ENCODE measurements at places on chromosomes 4 and X.

DNA sequence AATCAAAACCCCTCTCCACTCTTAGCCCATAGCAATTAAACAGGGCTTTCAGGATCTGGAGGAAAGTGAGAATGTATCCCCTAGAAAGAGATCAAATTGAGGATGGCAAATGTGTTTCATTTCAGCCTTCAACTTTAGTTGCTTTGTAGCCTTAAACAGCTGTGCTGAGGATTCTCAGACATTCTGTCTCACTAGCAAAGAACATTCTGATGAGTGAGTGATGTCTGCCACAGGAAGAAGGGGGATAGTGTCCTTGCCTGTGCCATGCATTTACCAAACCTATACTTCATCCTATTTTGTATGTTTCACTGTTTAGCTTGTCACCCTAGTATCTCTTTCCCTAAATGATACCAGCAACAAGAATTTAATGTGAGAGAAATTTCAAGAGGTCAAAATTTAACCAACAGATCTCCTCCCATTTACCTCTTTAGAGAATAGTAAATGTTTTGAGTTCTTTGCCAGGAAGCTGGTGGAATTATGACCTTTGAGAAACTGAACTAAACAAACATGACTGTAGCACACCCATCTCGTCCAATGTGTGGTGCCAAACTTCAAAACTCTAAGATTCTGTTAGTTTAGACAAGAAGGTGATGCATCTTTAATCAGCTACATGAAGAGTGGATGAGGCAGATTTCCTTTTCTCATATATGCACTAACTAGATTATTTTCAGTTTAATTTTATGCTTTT lies 165.6 kb downstream of the PALLD start:
- no peak for DNase-seq

DNA sequence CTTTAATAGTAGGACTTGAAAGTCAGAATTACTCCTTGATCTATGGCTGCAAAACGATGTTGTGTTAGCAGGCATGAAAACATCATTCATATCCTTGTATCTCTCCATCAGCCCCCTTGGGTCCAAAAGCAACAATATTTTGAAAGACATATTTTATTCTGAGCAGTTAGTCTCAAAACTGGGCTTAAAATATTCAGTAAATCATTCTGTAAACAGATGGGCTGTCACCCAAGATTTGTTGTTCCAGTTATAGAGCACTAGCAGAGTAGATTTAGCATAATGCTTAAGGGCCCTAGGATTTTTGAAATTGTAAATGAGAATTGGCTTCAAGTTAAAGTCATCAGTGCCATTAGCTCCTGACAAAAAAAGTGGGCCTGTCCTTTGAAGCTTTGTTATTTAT lies 1565.6 kb downstream of the STIM2 start:
- no peak for DNase-seq

GRCh38 chr4:80107374-80107773 lies 34.3 kb upstream of the ANTXR2 start:
- DNase-seq: no peak

- no peak for DNase-seq
These were observed 63.8 kb downstream of the FAM47B start for GRCh38 chrX:35006361-35006760.

- no peak for DNase-seq
These were observed 57.3 kb downstream of the ABCG2 start for GRCh38 chr4:88101165-88101564.

DNA sequence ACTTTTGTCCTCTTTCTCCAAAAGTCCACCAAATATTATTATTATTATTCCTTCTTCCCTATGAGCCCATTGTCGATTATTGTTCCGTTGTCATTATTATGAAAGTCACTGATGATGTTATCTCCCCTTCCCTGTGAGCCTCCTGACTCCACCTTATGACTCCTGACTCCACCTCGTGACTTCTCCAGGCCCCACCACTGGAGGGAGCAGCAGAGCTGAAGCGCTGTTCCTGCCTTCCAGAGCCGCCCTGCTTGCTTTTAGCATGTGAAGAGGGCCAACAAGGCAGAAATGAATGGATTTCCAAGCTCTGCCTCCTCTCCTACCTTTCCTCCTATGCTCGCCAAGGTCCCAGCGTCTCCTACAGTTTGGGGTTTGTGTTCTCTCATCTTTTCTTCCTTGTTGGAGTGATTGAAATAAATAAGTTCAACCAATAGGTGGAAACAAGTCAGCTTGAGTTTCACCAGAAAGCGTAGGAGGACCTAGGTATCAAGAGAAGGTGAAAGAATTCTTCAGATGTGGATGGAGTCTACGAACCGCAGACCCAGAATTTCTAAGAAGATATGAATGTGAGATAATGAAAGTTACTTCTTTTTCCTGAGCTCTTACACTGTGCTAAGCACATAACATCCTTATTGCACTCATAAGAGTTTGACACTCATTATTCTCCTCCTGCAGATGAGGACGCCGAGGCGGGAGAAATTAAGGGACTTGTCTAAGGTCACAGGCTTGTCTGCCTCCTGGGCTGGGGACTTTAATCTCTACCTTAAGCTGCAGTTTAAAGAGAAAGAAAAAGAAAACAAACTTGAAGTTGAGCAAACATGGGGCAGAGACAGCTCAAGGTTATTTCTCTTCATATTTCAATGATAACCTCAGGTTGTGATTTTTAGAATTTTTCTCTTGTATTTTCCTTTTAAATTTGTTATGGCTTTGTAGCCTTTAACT lies 26.1 kb downstream of the IGSF1 start:
- DNase-seq: no peak

- no peak for DNase-seq
These were observed 169.3 kb downstream of the CHIC2 start for GRCh38 chr4:53895137-53895536.

GRCh38 chr4:151786158-151786495 lies 25.3 kb upstream of the GATB start:
- no peak for DNase-seq

- no peak for DNase-seq
These were observed 186.1 kb upstream of the PSAPL1 start for GRCh38 chr4:7620814-7621176.

- DNase-seq: no peak
These were observed 524.8 kb downstream of the PPARGC1A start for GRCh38 chr4:23365086-23365485.

GRCh38 chr4:141046255-141046654 lies 87.0 kb downstream of the RNF150 start:
- no peak for DNase-seq

DNA sequence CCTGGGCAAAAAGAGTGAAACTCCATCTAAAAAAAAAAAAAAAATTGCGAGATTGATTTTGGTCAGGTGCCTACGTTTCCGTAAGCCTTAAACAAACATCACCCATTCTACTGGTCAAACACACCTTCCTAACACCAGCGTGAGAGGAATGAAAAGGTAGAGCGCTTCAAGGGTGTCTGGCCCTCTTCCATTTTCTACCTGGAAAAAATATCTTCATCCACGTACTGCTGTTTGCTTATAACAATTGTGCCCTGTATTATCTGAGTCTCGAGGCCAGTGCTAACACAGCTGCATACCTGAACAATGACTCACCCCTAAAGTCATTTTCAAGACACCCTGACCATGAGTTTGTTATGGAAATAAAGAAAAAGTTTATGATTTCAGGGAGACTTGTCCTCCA lies 13.9 kb downstream of the TMSB4X start:
- DNase-seq: no peak

DNA sequence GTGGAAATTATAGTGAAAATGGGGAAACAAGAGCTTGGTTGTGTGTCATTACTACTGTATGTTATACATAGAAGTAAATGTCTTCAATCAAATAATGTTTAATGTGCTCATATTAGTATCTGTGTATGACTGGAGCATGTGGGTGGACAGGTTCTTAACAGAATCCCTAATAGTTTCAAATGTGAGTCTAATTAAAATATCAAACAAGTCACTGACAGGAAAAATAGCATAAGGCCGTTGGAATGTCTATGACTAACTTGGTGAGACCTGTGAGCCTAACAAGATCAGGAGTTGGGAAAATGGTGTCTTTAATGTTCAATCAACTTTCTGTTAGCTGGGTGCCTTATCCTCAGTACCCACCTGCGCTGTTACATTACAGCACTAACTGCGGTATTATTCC lies 6.2 kb upstream of the CXCL3 start:
- DNase-seq: no peak

- no peak for DNase-seq
These were observed 4.4 kb upstream of the FAM184B start for GRCh38 chr4:17785858-17786257.

- DNase-seq: no peak
These were observed 160.4 kb downstream of the FRAS1 start for GRCh38 chr4:78217557-78217956.

DNA sequence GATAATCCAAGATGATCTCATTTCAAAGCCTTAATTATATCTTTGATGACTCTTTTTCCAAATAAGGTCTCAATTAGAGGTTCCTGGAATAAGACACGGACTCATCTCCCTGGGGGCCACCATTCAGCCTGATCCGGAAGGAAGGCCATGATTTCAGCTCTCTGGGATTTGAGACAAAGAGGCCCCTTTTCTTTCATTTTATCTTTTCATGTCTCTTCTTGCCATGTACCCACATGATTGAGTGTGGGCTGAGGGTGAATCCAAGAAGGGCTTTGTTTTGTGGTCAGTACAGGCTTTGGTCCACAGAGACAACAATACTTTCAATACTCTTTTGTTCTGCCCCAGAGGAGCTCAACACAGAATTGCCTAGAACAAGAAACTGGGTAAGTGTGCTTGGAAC lies 261.2 kb downstream of the TRIML1 start:
- no peak for DNase-seq

- no peak for DNase-seq
These were observed 208.8 kb upstream of the CLNK start for GRCh38 chr4:10893395-10893794.

- no peak for DNase-seq
These were observed 3.5 kb downstream of the CASK start for GRCh38 chrX:41919870-41920269.

GRCh38 chrX:120286733-120287512 lies 24.3 kb downstream of the TMEM255A start:
- DNase-seq: no peak

GRCh38 chrX:135185795-135186443 lies 14.7 kb upstream of the CT55 start:
- DNase-seq: no peak

DNA sequence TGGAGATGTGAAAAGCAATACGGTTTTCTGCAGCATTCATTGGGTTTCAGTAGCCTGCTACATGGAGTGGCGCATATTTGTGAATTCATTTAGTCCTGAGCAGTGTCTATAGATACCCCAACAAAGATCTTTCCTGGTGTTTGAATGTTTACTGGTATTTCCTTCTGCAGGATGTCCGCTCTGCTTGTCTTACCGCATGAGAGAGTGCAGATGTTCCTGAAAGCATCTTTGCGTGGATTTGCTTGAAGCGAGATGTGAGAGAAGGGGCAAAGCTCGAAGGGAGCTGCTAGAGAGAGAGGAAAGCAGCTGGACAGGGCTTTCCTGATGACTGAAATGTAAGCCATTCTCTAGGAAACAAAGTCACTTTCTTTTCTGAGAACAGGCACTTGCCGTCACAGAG lies 40.9 kb upstream of the GYPA start:
- DNase-seq: no peak

- no peak for DNase-seq
These were observed 3.8 kb upstream of the FGG start for GRCh38 chr4:154616287-154616686.
